Effector memory CD4-positive, alpha-beta T cell (primary cell): ENCODE measurements at places on chromosomes 12 and 14.

GRCh38 chr12:130491421-130492357, 154.0 kb downstream of the PIWIL1 start:
- DNase-seq: no peak

- DNase-seq: no peak
These were observed 3.8 kb downstream of the ENDOU start for GRCh38 chr12:47721431-47721973.

GRCh38 chr14:98956661-98957060, 315.3 kb downstream of the BCL11B start:
- no peak for DNase-seq

- DNase-seq: no peak
These were observed 1.5 kb downstream of the ZNF605 start for GRCh38 chr12:132954471-132955048.

DNA sequence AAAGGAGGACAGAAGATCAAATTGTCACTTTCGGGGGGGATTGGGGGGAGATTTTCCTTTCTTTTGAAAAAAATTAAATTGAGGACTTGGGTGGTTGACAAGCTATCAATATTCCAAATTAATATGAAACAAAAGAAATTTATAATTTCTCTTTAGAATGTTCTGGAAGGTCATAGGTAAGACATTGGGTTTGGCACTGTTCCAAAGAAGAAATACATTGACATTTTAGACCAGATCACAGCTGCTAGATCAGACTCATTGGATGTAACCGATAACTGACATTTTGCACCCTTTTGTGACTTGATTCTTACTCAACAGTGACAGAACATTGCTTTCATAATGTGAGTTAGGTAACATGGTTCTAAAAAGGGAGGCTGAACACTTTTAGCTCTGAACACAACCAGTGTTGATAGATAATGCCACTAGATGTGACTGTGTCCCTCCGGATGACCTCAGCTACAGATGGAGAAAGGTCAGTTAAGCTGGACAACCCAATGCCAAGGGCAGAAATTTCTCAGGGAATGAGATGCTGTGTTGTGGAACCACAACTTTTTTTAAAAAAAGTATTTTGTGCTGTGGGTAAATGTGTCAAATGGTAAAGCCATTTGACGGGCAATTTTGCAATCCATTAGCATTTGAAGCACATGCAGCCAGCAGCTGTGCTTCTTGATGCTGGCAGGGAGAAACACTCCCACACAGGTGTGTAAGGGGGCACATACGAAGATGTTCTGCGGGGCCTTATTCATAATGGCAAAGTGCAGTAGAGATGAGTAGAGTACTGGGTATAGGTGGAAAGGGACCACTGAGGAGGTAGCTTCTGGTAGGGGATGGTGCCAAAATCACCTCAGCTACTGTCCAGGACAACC, 62.9 kb downstream of the RFX4 start:
- no peak for DNase-seq

GRCh38 chr14:98173305-98173704, 1098.7 kb downstream of the BCL11B start:
- DNase-seq: peak; percentile 36

GRCh38 chr12:98998697-98999299, 353.7 kb downstream of the APAF1 start:
- DNase-seq: no peak

DNA sequence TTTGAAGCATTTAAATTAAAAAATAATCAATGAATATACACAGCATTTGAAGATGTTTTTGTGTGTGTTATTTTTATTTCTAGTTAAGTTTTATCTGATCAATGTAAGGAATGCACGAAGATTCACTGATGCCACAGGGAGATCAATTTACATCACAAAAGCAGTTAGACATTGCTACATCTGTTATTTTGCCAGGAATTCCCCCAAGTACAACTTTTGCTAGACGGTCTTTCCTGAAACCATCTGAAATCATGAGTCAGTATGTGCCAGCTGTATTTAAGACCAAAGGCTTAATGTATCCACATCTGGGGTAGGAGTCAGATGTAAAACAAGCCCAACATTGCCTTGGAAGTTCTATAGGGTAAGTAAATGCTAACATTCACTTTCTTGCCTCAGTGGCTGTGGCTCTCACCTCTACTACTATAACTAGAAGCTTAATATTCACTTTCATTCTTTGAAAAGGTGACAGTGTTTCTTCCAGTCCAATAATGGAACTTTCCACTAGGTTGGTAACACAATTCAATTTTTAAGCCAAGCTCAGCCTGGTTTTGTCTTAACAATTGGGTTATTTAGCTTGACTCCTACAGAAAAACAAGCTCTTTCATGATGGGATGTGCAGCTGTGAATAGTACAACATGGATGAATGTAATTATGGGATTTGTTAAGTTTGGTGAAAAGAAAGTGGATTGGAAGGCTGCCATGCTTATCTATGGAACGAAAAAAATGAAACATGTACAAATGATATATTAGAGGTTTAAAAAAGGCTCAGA, 385.4 kb upstream of the TMEM132C start:
- no peak for DNase-seq

DNA sequence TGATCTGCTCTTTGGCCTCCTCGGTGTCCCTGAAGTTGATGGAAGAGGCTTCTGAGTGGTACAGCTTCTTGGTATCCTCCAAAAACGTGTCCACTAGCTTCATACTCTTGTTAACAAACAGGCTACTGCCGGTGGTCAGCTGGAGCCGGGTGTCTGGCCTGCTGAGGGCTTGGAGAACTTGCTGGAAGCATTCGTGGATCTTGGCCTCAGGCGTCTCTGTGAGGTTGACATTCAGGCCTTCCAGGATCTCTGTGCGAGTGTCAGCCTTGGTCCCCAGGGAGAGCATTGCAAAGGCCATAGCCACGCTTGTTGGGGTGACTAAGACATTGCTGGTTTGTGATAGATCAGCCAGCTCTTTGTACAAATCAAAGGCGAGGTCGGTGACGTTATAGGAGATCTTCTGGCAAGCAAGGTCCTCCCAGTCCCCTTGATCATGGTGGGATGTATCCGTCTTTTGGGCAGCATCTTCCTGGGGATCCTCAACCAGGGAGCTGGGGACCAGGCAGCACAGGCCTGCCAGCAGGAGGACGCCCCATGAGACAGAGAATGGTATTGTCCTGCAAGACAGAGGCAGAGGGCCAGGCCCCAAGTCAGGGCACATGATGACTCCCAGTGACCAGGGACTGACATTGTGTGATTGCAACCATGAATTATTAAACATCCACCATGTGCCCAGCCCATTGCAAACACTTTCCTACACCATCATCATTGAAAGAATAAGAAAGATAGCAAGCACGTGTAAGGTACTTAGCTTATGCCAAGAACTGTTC, 22.1 kb downstream of the SERPINA1 start:
- DNase-seq: no peak

GRCh38 chr12:89169321-89169720, 183.0 kb downstream of the DUSP6 start:
- no peak for DNase-seq
